ENCODE measurements at places on chromosomes 6 and 20.

GRCh38 chr20:63829945-63830835 lies 874 bp downstream of the ZBTB46 start:
- DNase-seq = no peak

DNA sequence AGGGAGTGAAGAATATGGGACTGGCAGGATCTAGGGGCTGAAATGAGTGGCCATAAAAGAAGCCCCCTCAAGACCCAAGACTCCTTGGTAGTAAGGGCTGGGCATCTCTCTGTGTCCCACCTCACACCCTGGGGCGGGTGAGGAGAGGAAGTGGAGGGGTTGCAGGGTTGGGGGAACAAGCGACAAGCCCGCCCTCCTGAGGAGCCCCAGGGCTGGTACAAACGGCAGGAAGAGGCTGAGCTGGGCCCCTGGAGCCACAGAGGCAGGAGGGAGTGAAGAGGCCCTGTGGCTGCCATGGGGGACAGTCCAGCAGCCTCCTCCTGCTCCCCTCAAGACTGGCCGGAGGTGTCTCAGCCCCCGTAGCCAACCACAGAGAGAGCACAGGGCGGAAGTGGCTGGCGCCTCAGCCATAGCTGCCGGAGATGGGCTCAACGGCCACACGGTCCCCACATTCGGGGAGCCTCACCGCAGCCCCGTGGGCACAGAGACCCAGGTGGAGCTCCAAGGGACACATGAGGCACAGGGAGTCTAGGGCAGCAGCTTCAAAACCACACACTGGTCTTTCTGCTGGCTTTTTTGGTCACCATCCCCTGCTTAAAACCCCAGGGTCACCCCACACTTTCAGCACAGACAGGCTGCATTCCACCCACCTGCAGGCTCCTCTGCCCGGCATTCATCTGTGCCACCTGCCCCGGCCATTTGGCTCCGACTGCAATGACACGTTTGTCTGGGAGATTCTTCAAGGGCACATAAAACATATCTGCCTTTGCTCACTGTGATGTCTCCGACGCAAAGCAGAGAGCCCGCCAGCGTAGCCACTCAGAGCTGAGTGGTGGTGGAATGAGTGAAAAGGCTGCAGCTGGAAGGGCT lies 524 bp downstream of the C20orf203 start:
- no peak for DNase-seq

DNA sequence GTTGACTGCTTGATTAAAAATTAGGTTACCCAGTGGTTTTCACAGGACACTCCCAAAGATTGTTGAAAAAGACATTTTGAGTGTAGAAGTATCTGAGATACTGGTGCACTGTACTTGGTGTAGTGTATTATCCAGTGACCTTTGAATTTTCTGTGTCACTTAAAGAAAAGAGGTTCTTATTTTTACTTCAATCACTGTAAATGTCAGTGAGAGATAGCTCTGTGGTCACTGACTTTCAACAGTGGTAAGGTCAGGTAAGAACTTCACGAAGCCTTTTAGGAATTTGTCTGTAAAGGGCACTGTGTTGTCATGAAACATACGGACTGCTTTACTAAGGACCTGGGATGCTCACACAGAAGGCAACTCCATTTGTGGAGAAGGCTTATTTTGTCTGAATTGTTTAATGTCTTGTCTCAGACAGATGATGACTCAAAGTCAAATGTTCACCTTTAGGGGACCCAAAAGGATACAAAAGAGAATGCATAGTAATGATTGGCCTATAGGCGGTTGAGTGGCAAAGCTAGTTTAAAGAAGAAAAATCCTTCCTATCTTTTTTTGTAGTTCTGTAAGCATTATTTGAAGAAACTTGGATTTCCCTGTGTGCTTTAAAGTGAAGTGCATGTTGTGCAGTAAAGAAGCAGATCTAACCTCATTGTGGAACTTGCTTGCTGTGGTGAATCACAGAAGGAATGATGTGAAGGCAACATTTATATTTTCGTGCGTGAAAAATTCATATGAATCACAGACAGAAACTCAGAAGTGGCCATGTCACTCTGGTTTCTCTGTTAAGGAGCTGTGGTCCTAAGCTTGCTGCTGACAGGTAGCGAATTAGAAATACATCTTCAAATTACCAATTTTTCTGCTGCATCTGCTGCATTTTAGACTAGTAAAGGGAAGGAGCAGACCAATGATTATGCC lies 47.3 kb downstream of the ZFAND3 start:
- no peak for DNase-seq

- DNase-seq = no peak
Measured at GRCh38 chr6:117487821-117488220, 5.3 kb downstream of the DCBLD1 start.

Measured in central memory CD4-positive, alpha-beta T cell (primary cell).